ENCODE measurements at places on chromosomes 1 and 21. TPM values are rescaled to one million over a fixed set of nuclear protein-coding genes. Genes with fewer than 3 reads are reported as not detected.

DNA sequence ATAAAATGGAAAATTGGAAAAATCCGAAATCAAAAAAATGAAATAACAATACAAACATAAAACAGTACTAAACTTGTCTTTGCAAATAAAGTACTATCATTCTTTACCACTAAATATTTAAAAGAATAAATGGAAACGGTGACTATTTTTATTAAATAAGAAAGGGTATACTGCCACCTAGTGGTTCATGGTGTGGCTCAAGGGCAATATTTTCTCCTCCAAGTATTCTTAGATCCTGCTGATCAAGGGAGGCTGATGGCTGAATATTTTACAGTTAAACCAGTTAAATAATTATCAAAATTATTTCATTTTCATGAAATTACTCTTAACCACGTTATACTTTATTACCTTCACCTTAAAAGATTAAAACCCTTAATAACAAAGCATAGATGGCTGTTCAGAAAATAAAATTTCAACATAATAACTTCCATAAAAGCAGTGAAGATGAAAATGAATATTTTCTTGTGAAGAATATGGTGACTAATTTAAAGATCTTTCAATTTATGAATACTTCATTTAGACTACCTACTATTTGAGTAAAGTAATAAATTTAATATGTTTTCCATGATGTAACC lies 1793.9 kb downstream of the NCAM2 start:
- no peak overlapping the region for H3K4me3 ChIP-seq
- DNase-seq: no peak
- no peak overlapping the region for H3K27ac ChIP-seq
- H3K36me3 ChIP-seq: no peaks in the 10 kb centered on the region
- H3K27me3 ChIP-seq: no peaks in the 10 kb centered on the region

DNA sequence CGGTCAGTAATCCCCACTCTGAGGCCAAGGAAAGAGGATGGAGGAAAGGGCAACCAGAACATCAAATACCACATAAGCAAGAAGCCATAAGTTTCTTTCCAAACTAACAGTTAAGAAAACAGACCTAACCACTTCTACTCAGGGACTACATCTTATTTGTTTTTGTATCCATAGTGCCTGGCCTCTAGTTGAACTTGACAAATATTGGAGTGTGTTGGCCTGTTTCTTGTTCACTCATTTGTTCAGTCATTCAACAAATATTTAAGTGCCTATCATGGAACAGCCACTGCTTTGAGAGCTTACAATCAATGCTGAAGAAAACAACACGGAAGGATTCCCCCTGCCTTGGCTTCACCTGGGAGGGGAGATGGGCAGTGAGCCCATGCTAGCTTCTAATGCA lies 69.7 kb downstream of the ST6GALNAC3 start:
- H3K27ac ChIP-seq: no peak overlapping the region
- H3K27me3 ChIP-seq: no peaks in the 10 kb centered on the region
- no peak for DNase-seq
- no peaks in the 10 kb centered on the region for H3K36me3 ChIP-seq
- no peak overlapping the region for H3K4me3 ChIP-seq
- no peaks in the 10 kb centered on the region for H3K4me1 ChIP-seq

Gene THEM5
- 0.25 TPM for total RNA-seq

GRCh38 chr21:15160136-15160535 lies 95.3 kb upstream of the NRIP1 start:
- peaks cover 7% of the 10 kb centered on the region for H3K27me3 ChIP-seq
- no peak overlapping the region for H3K27ac ChIP-seq
- no peak overlapping the region for H3K4me3 ChIP-seq
- DNase-seq: no peak

GRCh38 chr1:38832370-38832734 lies 27.2 kb downstream of the RRAGC start:
- H3K36me3 ChIP-seq: no peaks in the 10 kb centered on the region
- peaks cover 12% of the 10 kb centered on the region for H3K27me3 ChIP-seq
- H3K4me3 ChIP-seq: no peak overlapping the region
- no peak overlapping the region for H3K27ac ChIP-seq
- H3K4me1 ChIP-seq: no peaks in the 10 kb centered on the region

GRCh38 chr1:168287237-168287664 lies 6.6 kb downstream of the TBX19 start:
- peaks cover 16% of the 10 kb centered on the region for H3K4me1 ChIP-seq
- no peaks in the 10 kb centered on the region for H3K36me3 ChIP-seq
- no peak for DNase-seq
- peak overlapping the region; percentile 3 for H3K27ac ChIP-seq
- H3K4me3 ChIP-seq: no peak overlapping the region

GRCh38 chr1:53600001-53600400 lies 139.0 kb downstream of the GLIS1 start:
- no peaks in the 10 kb centered on the region for H3K36me3 ChIP-seq
- no peak overlapping the region for H3K4me3 ChIP-seq
- H3K27ac ChIP-seq: no peak overlapping the region
- DNase-seq: no peak
- no peaks in the 10 kb centered on the region for H3K27me3 ChIP-seq
- H3K4me1 ChIP-seq: no peaks in the 10 kb centered on the region

DNA sequence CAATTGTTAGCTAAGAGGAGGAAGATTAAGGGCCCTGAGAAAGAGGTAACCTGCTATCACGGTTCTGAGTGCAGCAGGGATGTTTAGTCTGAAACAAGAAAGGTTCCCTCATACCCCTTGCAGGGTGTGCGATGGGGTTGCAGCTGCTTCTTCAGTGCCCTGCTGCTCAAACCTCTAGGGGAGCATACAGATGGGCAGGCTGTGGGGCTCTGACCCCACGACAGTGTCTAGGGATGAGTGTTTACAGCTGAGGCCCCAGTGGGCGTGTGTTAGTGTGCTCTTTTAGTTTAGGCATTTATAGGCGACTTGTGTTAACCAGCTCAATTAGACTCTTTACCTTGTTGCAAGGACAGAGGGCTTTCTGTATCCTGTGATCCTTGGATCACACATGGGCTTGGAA lies 41.3 kb upstream of the PLA2G5 start:
- peaks cover 45% of the 10 kb centered on the region for H3K27me3 ChIP-seq
- H3K36me3 ChIP-seq: no peaks in the 10 kb centered on the region
- H3K27ac ChIP-seq: no peak overlapping the region
- H3K4me3 ChIP-seq: no peak overlapping the region
- H3K4me1 ChIP-seq: no peaks in the 10 kb centered on the region
- no peak for DNase-seq

DNA sequence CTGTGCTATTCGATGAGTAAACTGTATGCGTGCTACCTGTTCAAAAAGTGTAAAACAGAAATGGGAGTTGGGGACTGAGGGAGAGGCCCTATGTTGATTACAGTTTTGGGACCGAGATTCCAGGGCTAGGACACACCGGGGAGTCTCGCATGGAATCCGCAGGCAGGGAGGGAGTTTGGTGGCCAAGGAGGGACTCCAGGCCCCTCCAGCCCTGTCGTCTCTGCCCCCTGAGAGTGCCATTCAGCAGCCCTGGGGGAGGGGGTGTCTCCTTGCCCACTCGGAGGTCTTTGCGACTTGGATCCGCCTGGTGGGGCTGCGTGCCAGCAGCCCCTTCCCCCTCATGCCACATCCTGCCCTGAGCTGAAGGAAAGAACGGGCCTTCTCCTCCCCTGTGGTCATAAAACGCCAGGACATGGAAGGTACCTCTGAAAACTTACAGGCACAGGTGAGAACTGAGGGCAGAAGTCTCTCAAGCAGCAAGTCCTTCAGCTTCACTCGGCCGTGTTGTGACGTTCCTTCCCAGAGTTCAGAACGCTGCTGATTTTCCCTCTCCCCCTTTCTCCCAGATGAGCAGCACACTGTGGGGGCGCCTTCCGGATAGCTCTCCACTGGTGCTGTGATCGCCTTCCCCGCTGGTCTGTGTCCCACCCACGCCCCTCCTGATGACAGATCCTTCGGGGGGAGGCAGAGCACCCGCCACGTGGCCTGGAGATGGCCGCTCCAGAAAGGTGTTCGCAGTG lies 141.4 kb downstream of the PEX14 start:
- H3K4me1 ChIP-seq: peaks cover 4% of the 10 kb centered on the region
- no peak for DNase-seq
- H3K27me3 ChIP-seq: no peaks in the 10 kb centered on the region
- H3K4me3 ChIP-seq: no peak overlapping the region
- H3K27ac ChIP-seq: no peak overlapping the region

- peaks cover 6% of the 10 kb centered on the region for H3K27me3 ChIP-seq
- no peak overlapping the region for H3K27ac ChIP-seq
- H3K36me3 ChIP-seq: no peaks in the 10 kb centered on the region
- no peak overlapping the region for H3K4me3 ChIP-seq
- DNase-seq: no peak
- no peaks in the 10 kb centered on the region for H3K4me1 ChIP-seq
Observed at GRCh38 chr1:84379917-84380180, 18.4 kb upstream of the DNASE2B start.

GRCh38 chr1:65605621-65606020 lies 185.2 kb downstream of the LEPR start:
- H3K36me3 ChIP-seq: no peaks in the 10 kb centered on the region
- H3K27ac ChIP-seq: no peak overlapping the region
- H3K27me3 ChIP-seq: no peaks in the 10 kb centered on the region

DNA sequence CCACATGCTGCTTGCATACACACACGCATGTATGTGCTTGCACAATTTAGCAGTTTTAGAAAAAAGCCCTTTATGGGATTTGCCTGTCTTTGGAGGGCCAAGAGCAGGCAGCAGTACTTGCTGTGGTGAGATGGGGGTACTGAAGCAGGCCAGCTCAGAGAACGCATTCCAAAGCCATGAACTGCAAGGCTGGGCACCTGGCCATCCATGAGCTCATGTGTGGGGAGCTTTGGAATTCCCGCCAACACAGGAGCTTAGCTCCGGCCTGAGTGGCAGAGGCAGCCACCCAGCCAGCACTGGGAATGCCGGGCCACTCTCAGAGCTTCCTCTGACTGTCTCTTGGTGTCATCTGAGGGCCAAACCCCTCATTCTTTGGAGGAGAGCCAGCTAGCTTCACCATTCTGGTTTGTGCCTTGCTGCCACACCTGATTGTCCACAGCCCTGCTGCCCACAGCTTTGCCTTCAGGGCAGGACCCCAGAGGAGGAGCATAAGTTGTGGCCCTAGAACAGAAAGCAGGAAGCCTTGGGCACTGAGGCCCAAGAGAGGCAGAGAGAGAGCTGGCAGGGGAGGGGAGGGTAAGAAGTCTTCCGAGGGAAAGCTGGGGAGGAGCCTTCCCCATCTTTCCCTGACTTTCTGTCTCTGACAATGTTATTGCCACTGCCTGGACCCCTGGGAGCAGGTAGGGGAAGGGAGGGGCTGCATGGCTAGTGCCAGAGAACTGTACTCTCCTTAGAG lies 92.1 kb upstream of the POU3F1 start:
- H3K27ac ChIP-seq: no peak overlapping the region
- no peak overlapping the region for H3K4me3 ChIP-seq
- peaks cover 93% of the 10 kb centered on the region for H3K27me3 ChIP-seq
- no peaks in the 10 kb centered on the region for H3K36me3 ChIP-seq
- H3K4me1 ChIP-seq: no peaks in the 10 kb centered on the region

Gene PYHIN1
- 23.0 TPM for total RNA-seq

DNA sequence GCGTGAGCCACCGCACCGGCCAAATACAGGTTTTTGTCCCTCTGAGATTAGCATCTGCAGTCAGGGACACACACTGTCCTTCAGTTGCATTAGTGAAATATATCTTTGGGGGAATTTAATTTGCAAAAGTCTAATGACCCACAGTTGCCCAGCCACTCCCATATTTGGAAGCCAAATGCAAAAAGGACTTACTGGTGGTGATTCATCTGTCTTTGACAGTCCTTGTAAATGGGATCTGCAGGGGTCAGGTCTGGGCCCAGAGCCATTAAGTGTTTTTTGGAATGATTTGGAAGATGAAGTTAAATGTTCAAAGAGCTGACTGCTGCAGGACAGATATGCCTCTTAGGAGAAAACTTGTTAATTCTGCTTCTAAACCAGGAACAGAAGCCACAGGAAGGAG lies 44.6 kb upstream of the DNASE2B start:
- no peak for DNase-seq
- H3K4me1 ChIP-seq: peaks cover 4% of the 10 kb centered on the region
- no peak overlapping the region for H3K27ac ChIP-seq
- H3K27me3 ChIP-seq: peaks cover 5% of the 10 kb centered on the region
- no peak overlapping the region for H3K4me3 ChIP-seq
- H3K36me3 ChIP-seq: no peaks in the 10 kb centered on the region

GRCh38 chr1:238558156-238558555 lies 667.4 kb upstream of the ZP4 start:
- no peaks in the 10 kb centered on the region for H3K4me1 ChIP-seq
- no peaks in the 10 kb centered on the region for H3K27me3 ChIP-seq
- no peak overlapping the region for H3K27ac ChIP-seq
- no peak overlapping the region for H3K4me3 ChIP-seq

GRCh38 chr1:7405844-7406500 lies 365.1 kb upstream of the VAMP3 start:
- no peak overlapping the region for H3K4me3 ChIP-seq
- H3K36me3 ChIP-seq: no peaks in the 10 kb centered on the region
- DNase-seq: no peak
- H3K4me1 ChIP-seq: peaks cover 5% of the 10 kb centered on the region

- H3K27me3 ChIP-seq: no peaks in the 10 kb centered on the region
- no peaks in the 10 kb centered on the region for H3K4me1 ChIP-seq
- no peak overlapping the region for H3K27ac ChIP-seq
- no peak for DNase-seq
- H3K36me3 ChIP-seq: no peaks in the 10 kb centered on the region
Observed at GRCh38 chr1:32736812-32737791, 34.5 kb upstream of the SYNC start.

GRCh38 chr1:228280106-228280901 lies 72.5 kb downstream of the OBSCN start:
- no peak overlapping the region for H3K4me3 ChIP-seq
- H3K36me3 ChIP-seq: no peaks in the 10 kb centered on the region
- peaks cover under 1% of the 10 kb centered on the region for H3K4me1 ChIP-seq
- H3K27me3 ChIP-seq: no peaks in the 10 kb centered on the region
- DNase-seq: no peak
- H3K27ac ChIP-seq: no peak overlapping the region

Gene KCNE2
- total RNA-seq: 0.69 TPM

GRCh38 chr1:118144684-118145083 lies 40.3 kb downstream of the SPAG17 start:
- no peak overlapping the region for H3K4me3 ChIP-seq
- no peaks in the 10 kb centered on the region for H3K36me3 ChIP-seq
- H3K4me1 ChIP-seq: no peaks in the 10 kb centered on the region
- H3K27ac ChIP-seq: no peak overlapping the region
- DNase-seq: no peak
- H3K27me3 ChIP-seq: peaks cover 10% of the 10 kb centered on the region

- no peak for DNase-seq
- no peaks in the 10 kb centered on the region for H3K36me3 ChIP-seq
- H3K4me1 ChIP-seq: no peaks in the 10 kb centered on the region
- H3K27me3 ChIP-seq: no peaks in the 10 kb centered on the region
Observed at GRCh38 chr1:93533677-93534076, 85.8 kb downstream of the FNBP1L start.

- no peak overlapping the region for H3K4me3 ChIP-seq
- no peaks in the 10 kb centered on the region for H3K36me3 ChIP-seq
- no peaks in the 10 kb centered on the region for H3K27me3 ChIP-seq
- DNase-seq: no peak
- H3K4me1 ChIP-seq: no peaks in the 10 kb centered on the region
- H3K27ac ChIP-seq: no peak overlapping the region
Observed at GRCh38 chr1:183163316-183163715, 22.7 kb upstream of the LAMC2 start.

GRCh38 chr1:15885701-15886610 lies 38.4 kb downstream of the SPEN start:
- peaks cover 2% of the 10 kb centered on the region for H3K36me3 ChIP-seq
- peak overlapping the region; percentile 57 for H3K4me3 ChIP-seq
- H3K27me3 ChIP-seq: no peaks in the 10 kb centered on the region
- peak overlapping the region; percentile 63 for H3K27ac ChIP-seq
- DNase-seq: peak; percentile 27

GRCh38 chr1:231422798-231423309 lies 767 bp upstream of the EGLN1 start:
- peak overlapping the region; percentile 82 for H3K27ac ChIP-seq
- peaks cover 7% of the 10 kb centered on the region for H3K27me3 ChIP-seq
- H3K4me3 ChIP-seq: peak overlapping the region; percentile 86
- H3K36me3 ChIP-seq: peaks cover 6% of the 10 kb centered on the region
- DNase-seq: no peak

Gene CCDC28B
- 24.6 TPM for total RNA-seq

Gene HSD11B1
- 3.1 TPM for total RNA-seq
